ENCODE measurements at places on chromosomes 7 and 10.

DNA sequence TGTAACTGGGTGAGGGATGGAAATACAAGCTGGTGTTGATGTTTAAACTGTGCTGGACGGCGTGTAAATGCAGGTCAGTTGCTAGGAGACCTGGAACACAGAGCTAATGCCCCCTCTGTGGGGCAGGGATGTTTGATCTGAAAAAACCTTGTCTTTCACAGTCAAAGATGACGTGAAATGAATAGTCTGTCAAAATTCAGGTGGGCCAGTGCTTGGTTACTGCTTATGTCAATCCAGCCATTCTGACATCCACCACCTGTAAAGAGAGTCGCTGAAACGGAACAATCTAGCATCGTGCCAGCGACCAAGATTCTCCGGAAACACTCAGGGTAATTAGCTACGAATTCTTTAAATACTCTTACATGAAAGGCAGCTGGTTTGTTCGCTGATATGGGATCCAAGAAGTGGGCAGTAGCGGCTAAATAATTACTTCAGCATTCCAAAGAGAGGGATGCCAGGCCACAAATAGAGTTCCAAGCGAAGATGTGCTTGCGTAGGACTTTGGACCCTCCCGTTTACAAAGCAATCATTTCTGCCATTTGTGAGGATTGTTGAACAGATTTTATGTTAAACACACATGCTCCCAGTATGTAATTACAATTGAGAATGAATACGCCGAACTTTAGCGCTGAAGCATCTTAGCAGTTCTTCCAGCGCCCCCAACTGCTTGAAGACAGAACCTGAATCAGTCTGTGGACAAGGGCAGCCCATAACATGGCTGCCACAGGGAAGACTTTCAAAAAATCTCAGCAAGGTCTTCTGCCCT lies 7.3 kb upstream of the ASB4 start:
- DNase-seq, result no peak

DNA sequence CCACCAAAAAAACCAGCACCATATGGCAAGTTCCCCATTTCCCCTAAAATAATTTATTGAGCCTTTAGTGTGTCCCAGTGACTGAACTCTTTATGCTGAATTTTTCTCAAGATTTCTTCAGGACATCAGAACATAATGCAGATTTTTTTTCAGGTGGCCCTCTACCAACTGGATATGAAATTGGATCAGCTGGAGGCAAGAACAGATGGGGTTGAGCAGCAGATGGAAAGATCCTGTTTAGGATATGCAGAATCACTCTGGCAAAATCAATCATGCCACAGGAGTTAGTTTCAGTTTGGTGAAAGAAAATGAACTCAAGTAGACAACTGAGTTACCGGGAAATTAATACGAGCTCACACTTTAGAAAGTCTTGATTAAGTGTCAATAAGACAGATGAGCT lies 761.5 kb upstream of the C7orf33 start:
- no peak for DNase-seq

- no peak for DNase-seq
Observed at GRCh38 chr10:96271016-96271815, at the start of gene BLNK. Gene BLNK, minus strand, starts transcription at chr10:96271569. Its CDS starts 171 bp downstream, at chr10:96271398.

- DNase-seq, result no peak
Observed at GRCh38 chr10:74650613-74651012, 175.8 kb upstream of the KAT6B start.

GRCh38 chr7:47574482-47575329 lies 7.2 kb downstream of the TNS3 start:
- DNase-seq, result no peak
